NCI-H187 treated with DMSO at 0.1 percent for 48 hours (cell line): ENCODE measurements at places on chromosomes 16 and 17.

DNA sequence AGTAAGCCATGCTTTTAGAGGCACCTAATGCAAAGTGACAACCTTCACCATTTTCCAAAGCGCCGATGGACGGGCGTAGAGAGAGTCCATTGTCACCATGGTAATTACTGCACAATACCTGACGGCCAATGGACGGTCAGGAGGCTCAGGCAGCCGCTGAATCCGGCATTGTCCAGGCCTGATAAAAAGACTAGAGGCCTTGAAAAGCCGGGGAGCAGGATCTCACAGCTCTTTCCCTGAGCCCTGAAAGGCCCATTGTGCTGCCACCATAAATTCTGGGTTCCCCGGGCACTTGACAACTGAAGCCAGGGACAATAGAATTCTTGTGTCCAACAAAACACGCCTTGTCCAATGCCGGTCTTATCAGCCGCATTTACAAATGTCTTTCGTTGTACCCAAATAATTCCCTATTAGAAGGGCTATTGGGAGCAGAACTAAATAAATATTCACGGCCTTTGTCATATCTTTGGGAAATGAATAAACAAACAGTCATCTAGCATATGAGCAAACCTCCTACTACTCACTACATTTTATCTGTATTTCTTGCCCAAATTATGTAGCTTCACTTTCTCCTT, 62.4 kb downstream of the CDH11 start:
- no peak for DNase-seq

GRCh38 chr16:64167936-64168335, 953.9 kb downstream of the CDH11 start:
- no peak for DNase-seq

GRCh38 chr17:81445642-81446503, 50.6 kb downstream of the BAHCC1 start:
- no peak for DNase-seq

- DNase-seq, result no peak
Observed at GRCh38 chr17:56142325-56142724, 10.9 kb upstream of the ANKFN1 start.

- DNase-seq, result no peak
Observed at GRCh38 chr17:70405492-70406220, 236.3 kb downstream of the KCNJ2 start.

GRCh38 chr17:20009302-20010098, at the start of gene SPECC1:
SPECC1 (plus strand) TSS chr17:20009359; CDS start chr17:20096652, 87,293 bp downstream.
- DNase-seq, result no peak

DNA sequence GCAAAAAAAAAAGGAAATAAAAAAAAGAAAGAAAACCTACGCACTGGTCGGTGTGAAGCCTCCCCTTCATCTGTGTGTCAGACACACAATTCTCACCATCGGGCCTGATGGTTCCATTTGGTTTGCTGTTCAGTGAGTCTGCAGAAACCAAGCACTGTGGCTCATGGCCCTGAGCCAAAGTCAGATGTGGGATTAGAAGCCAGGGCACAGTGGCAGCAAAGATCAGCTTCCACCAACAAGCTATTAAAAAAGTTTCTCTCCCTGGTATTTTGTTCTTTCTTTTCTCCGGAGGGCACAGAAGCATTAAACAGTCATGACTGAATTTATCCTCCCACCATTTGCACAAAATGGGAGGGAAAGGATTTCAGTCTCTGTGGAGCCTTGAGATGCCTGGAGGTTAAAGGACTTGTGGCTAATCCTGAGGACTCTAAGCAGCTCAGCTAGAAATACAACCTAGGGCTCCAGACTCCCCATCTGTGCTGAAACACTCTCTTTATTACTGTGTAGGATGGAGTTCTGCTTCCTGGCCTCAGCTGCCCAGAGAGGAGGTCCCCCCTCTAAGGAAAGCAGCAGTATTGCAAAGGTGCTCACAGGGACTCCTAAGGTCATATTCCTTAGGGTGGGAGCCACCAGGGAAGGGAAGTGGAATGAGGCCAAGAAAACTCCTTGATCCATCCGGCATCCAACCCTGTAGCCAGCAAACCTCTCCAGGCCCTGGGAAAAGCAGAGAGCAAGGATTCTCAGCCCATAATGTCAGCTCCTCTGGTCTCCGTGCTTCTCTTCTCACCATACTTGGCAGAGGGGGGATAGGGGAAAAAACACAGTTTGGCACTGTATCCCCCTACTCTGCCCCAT, 28.2 kb downstream of the SLC39A11 start:
- DNase-seq, result no peak

DNA sequence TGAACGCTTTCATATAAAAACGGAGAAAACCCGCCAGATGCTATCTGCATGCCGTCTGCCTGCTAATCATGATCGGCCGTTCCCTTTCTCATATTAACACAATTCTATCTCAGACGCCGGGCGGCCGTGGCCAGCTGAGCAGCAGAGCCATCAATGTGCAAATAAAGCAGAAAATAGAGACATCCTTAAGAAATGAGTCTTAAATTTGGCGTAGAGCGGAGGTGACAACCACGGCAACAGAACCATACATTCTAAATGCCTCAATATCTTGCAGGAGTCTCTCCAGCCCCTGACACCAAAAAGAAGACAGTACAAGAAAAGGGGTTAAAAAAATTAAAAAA, 2.7 kb upstream of the IRX5 start:
- no peak for DNase-seq

- DNase-seq, result no peak
Observed at GRCh38 chr16:53743149-53743566, 39.2 kb downstream of the FTO start.

DNA sequence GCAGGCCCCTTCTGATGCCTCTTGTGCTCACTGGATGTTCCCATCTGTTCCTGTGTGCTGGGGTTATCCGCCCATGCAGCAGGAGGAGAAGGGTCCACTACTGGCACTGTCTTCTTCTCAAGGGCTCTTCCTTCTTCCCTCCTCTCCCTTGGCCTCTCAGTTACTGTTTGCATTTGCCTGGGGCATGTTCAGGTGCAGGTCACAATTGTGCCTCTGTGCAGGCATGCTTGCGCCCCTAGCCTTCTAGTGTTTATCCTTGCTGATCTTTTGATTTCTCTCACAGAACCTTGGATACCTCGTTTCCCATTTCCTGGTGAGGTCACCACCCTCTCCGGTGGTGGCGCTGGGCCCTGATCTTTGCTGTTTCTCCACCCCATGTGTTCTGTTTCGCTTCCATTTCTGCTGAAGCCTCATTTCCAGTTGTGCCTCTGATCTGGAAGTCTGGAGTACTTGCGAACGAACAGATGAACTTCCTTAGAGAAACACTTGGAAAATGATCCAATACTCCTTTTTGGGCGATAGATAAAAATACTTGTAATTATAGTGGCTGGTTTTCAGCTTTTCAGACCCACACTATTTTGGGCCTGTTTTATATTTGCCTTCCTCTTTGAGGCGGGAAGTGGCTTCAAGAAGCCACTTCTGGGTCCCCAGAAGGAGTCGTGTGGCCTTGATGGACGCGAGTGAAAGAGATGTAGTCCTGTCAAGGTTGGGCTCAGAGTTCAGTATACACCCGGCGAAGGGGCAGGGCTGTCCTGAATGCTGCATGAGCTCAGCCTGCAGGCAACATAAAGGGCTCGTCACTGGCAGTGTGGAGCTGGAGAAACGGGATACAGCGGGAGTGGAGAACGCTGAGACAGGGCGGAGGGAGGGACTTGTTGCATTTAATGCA, 312.9 kb downstream of the SNX29 start:
- no peak for DNase-seq

- DNase-seq, result no peak
Observed at GRCh38 chr16:69820926-69821541, 58.9 kb downstream of the WWP2 start.

DNA sequence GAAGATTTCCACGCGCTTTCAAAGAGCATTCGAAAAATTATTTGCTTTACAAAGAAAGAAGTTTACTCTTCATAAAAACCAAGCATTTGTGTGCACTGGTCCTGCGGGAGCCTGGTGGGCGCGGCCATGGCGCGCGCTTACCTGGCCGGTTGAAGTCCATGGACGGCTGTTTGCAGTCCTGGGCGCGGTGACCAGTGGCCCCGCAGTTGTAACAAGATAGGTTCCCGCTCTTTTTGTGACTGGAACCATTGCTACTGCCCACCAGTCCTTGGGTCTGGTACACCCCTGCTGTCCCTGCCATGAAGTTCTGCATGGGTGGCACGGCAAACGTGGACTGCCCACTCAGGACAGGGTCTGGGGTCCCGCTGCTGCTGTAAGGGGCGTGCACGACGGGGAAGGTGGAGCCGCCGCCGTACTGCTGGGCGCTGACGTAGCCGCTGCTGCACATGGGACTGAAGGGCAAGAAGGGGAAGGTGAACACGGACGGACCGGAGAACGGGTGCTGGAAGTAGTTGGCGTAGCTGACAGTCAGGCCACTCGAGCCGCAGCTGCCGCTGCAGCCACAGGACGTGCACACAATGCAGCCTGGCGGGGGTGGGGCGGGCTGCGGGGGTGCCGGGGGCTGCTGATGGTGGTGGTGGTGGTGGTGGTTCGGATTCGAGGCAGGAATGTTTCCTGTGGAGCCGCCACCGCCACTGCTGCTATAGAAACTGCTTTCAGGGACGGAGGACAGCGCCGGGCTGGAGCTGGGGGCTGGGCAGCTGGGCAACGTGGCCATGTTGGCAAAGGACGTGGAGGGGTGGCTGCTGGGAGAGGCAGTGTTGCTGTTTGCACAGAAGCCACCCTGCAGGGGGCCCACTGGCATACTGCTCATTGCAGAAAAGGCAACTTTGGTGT, 19.5 kb downstream of the MAP1LC3B start:
- DNase-seq, result no peak

GRCh38 chr17:8468980-8469379, 33.3 kb downstream of the NDEL1 start:
- no peak for DNase-seq

DNA sequence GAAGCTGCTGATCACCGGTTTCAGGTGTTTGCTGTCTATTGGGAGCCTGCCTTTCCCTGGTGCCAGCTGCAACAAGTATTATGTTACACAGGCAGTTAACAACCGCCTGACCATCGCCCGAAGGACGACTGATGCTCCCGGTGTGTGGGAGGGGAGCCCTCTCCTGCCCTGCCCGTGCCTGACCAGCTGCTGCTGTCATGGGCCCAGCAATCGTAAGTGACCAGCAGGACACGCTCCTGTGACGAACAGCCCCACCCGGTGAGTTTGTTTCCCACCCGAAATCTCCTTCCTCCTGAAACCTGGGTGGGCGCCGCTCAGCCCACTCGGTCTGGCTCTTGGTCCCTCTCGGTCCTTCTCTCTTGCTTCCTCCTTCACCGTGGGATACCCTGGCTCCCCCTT, 17.9 kb upstream of the UBE2I start:
- no peak for DNase-seq

DNA sequence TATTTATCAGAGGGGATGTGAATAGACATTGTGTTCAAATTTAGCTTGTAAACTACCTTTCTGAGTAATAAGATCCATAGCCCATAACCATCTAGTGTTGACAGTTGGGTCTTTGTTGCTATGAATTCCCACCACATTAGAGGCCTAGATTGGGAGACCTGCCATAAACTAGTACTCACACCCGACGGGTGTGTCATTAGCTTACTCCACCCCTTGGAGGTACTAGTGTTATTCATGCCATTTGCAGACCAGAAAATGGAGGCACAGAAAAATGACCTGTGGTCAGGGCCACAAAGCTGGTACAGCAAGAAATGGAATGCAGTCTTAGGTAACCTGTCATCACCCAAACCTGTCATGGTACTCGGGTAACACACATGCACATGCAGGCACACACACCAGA, 41.3 kb upstream of the BCAR1 start:
- no peak for DNase-seq

DNA sequence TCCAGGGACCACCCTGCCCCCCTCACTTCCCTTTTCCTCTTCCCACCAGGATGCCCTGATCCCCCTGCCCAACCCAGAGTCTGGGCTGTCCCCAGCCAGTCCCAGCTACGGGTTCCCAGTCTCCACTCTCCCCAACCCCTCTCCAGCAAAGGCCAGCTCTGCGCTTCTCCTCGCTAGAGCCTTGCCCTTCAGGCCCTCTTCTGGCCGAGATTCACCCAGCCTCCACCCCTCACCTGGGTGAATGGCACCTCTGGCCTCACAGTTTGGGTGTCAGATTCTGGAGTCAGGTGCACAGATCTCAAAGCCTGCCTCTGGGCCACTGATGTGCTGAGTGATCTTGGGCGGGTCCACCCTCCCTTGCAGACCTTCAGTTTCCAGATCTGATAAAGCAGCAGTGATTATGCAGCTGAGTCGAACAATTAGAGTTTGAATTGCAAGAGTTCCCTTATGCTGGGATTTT, 185.6 kb upstream of the TNRC6C start:
- DNase-seq, result no peak

DNA sequence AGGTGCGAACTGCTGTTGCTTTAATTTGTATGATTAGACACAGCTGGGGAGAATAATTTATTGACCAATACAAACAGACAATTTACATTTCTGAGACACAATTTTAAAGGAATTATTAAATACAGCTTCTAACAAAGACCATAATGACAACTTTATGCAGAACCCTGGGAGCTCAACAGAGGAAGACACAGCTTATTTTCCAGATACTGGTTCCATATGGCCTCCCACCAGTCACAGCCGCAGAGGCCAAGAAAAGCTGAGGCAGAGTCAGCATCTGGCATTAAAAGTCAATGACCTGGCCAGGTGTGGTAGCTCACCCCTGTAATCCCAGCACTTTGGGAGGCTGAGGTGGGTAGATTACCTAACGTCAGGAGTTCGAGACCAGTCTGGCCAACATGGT, 66.1 kb upstream of the BCAR1 start:
- DNase-seq, result no peak

DNA sequence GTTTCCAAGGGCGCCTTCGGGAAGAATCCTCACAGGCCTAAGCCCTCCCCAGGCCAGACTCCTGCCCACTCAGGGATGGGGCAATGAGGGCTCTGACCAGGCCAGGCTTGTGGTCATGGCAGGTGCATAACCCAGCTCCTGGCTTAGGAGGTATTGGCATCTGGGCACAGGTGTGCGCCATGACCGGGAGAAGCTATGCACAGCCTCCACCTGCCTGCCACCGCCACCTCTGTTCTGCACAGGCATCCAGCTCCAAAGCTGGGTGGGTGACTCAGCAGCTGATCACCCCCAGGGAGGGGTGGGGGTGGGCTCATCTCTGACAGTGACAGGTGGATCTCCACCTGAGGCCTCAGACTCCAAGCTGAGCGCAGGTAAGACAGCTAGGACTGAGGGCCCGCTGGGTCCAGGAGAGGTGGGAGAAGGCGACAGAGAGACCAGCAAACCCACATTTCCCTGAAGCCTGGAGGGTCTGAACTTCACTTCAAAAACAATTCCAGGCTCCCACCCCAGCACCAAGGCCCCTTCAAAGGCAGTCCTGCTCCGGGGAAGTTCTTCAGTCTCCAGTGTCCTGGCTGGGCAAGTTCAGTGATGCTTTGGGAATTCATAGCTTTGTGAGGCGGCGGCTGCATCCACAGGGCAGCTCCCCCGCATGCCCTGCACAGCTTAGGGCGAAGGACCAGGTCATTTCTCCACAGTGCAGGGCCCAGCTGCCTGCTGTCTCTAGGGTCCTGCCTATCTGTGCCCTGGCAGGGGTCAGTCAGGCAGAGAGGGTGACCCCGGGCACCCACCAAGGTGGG, 121.6 kb upstream of the SMURF2 start:
- DNase-seq, result no peak

DNA sequence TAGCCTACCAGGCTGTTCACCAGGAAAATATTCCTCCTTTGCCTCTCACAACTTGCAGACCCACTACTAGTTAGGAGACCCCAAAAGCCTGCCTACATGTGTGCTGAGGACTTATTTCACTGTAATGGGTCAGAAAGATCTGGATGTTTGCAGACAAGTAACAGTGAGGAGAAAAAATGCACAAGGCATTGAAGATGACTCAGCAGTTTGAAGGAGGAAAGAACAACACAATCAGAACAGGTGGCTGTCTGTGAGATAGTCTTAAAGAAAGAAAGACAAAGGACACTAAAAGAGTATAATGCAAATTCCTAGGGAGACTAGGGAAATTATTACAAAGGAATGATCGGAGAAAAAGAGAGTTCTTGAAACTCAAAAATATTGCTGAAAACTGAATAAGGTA, 69.0 kb downstream of the ANKFN1 start:
- no peak for DNase-seq
